ENCODE measurements at places on chromosomes 5 and 9.

DNA sequence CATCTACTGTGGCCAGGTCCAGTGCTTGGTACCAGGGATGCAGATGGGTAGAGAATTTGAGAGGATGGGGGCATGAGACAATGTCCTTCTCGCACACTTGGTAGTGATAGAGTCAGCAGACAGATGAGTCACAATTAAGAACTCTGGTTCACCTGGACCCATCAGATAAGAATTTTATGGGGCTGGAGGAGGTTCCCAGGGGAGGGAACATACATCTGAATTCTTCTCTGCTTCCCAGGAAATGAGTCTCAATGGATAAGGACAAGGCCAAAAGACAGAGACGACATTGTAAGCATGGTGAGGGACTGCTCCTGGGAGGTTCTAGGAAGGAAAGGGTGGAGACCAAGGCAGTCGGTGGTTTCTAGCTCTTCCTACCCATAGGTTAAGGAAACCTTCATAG is 5.3 kb downstream of the SLC4A9 start:
- no peak for DNase-seq

DNA sequence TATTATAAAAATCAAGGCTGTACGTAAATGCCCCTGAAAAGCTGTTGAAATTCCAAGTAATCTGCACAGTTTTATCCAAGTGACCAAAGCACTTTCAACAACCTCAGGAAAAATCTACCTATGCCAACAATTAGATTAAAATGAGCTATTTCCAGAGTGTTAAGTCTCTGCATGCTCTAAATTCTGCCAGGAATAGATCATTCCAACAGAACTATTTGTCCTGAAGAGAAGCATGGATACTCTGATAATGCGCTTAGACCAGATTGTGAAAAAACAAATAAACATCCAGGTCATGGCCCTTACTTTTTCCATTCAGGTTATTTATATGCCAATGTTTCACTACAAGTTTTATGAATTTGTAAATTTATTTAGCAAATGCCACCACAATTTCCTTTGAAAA is 59.1 kb downstream of the PLK2 start:
- no peak for DNase-seq

DNA sequence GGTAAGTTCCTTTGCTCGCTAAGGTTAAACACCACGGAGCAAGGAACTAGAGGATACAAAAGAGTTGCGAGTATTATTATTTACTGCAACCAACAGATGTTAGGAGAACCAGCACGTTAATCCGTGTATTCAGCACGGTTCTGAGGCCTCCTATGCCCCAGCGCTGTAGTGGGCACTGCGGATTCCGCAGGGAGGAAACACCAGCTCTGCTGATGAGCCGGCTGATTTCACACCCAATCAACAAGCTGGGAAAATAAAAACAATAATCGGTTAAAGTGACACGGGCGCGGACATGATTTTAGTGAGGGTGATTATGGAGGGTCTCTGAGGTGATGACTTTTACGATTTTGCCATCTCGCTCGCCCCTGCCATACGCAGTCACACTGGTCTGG is 702 bp upstream of the PRELID2 start:
- no peak for DNase-seq

- DNase-seq, result peak; percentile 56
Measured at GRCh38 chr5:131276072-131276471, 12.2 kb downstream of the CDC42SE2 start.

GRCh38 chr5:113059232-113060040 is 82.8 kb downstream of the DCP2 start:
- DNase-seq, result no peak

DNA sequence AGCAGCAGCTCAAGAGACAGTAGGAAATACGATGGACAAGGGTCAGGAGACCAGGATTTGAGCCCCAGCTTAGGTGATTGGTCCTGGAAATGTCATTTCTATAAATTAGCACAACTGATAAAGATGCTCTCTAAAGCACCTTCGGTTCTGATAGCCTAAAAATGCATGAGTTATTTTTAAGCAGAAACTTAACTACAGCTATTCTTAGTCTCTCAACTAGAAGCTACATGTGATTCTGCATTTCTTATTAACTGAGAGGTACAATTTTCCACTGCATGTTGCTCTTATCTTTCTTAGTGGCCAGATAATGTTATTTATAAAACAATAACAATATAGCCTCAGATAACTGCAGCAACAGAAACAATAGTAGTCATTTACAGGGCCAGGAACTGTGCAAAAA is 136.4 kb downstream of the GRIA1 start:
- DNase-seq, result no peak

- DNase-seq, result no peak
Measured at GRCh38 chr9:136370687-136371532, 2.6 kb downstream of the CARD9 start.

GRCh38 chr9:28909526-28909925 is 1336.2 kb upstream of the C9orf72 start:
- no peak for DNase-seq

DNA sequence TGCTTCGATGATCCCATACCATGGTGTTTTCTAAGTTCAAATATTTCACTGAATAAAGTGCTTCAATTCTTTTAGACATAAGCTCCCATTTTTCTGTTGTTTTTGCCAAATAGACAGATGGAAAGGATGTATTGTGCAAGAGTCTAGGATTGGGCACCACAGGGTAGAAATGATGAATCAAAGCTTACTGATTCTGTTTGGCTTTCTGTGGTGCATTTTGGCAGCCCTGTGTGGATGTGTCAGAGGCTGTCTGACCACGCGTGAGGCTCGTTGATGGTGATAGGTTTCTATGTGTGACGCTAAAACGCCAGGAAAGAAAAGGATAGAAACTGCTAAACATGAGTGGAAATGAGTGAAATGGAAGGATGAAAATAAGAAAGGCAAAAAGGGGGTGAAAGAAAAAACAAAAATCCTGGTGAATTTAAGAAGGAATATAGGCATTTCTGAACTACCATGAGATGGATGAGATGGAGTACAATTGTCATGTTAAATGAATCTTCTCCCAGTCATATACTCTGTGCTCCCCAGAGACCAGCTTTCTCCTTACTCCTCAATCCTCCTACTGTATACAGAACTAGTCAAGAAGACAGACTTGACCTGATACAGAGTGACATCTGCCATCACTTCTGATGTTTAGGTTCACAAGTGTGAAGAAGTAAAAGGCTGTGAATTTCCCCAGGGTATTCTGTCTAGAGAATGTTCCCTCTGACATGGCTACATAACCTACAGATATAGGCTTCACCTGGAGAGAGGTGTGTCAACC is 54.4 kb downstream of the ANKH start:
- no peak for DNase-seq

- no peak for DNase-seq
Measured at GRCh38 chr9:114220061-114220541, 64.8 kb downstream of the COL27A1 start.

GRCh38 chr5:55347786-55348185 is 40.0 kb downstream of the MTREX start:
- DNase-seq, result no peak

- no peak for DNase-seq
Measured at GRCh38 chr9:6564868-6565267, 80.7 kb downstream of the GLDC start.

GRCh38 chr5:151739939-151740335 is 18.5 kb downstream of the ATOX1 start:
- DNase-seq, result no peak

DNA sequence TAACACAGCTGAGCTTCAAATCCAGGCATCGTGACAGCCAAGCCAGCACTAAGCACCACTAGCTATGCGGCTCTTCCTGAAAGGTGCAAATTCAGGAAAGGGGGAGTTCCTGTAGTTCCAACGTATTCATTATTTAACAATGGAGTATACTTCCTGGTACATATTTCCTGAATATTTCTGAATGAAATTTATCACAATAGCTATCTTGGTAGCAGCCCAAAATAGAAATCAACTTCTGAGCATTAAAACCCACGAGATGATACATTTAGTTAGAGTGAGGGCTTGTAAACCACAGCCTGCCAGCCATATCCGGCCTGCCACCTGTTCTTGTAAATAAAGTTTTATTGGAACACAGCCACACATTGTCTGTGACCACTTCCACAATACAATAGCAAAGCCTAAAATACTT is 109.7 kb upstream of the RETREG1 start:
- peak; percentile 43 for DNase-seq

GRCh38 chr5:26700759-26701384 is 337.5 kb downstream of the CDH9 start:
- peak; percentile 1 for DNase-seq

DNA sequence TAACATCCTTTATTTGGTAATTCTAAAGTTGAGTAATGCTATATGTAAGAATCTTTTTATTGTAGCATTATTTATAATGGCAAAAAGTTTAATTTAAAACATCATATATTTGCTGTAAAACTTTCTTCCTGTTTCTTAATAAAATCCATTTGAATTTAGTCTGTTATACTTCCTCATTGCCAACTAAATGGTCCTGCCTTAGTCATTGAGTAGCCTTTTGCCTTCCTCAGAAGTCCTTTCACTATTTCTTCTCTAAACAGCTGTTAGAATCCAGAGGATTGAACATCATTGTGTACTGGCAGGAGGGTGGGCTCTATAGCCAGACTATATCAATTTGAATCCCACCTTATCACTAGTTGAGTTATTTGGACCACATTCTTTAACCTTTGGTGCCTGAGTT is 11.0 kb downstream of the SLC44A1 start:
- no peak for DNase-seq

DNA sequence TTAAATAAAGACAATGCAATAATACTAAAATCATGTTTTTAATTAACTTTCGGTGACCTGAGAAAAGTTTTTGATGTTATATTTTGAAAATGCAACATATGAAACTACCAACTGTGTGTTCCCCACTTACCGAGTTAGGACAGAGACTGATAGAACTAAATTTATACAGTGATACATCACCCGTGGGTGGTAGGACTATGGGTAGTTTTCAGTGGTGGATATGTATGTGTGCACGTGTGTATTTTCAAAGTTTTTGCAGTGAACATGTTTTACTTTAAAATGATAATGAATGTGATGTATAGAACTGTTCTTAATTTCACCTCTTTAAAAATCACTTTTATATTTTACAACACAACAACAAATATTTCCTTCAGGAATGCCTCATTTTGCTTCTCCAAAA is 25.0 kb upstream of the ACO1 start:
- DNase-seq, result no peak

- no peak for DNase-seq
Measured at GRCh38 chr5:103360475-103360874, 101.9 kb downstream of the MACIR start.

GRCh38 chr5:66351813-66352212 is 207.7 kb downstream of the SREK1 start:
- no peak for DNase-seq

All from GM12865 (cell line).